ENCODE measurements at places on chromosomes 7 and 10.

DNA sequence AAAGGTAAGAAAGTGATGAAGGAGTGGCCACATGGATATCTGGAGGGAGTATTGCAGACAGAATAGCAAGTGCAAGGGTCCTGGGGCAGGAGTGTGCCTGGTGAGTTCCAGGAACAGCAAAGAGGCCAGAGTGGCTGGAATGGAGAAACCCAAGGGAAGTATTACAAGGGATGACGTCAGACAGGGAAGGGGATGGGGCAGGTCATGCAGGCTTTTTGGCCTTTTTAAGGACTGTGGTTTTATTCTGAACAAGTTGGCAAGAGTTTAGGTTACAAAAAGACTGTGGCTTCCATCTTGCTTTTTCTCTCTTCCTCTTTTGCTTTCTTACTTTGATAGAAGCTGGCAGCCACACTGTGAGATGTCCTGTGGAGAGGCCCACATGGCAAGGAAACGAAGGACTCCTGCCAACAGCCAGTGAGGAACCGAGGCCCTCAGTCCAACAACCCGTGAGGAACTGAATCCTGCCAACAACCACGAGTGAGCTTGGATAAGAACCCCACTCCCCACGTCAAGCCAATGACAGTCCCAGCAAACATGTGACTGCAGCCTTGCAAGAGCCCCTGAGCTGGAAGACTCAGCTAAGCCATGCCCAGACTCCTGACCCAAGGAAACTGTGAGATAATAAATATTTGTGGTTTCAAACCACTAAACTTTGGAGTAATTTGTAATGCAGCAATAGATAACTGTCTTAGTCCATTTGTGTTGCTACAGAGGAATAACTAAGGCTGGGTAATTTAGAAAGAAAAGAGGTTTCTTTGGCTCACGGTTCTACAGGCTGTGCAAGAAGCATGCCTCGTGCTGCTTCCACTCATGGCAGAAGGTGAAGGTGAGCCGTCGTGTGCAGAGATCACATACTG is 19.8 kb upstream of the KDM7A start:
- DNase-seq: no peak

GRCh38 chr10:110967009-110967630 is 47.7 kb downstream of the SHOC2 start:
- DNase-seq: no peak

- no peak for DNase-seq
Measured at GRCh38 chr7:96329241-96329640, 7.3 kb upstream of the SLC25A13 start.

GRCh38 chr10:83941189-83941588 is 198.1 kb upstream of the GHITM start:
- no peak for DNase-seq

- no peak for DNase-seq
Measured at GRCh38 chr10:75018251-75018650, 93.2 kb upstream of the SAMD8 start.

DNA sequence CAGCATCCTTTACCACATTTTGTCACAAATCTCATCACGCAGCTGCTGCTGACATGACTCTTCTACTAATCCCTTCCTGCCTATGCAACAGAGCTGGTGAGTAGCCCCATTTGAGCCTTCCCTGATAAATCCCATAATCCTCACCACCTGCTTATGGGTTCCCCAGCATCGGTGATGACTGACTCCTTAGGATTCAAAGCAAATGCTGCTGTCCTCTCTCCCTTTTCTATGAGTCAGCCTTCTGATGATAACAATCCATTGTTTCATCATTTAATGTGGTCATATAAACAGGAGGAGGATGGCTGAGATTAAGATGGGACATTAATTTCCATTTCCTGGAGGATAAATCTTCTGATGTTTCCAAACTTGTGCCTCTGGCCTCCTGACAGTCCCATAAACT is 73.4 kb downstream of the SORCS1 start:
- no peak for DNase-seq

GRCh38 chr7:138304071-138304320 is 156.1 kb upstream of the TRIM24 start:
- no peak for DNase-seq

DNA sequence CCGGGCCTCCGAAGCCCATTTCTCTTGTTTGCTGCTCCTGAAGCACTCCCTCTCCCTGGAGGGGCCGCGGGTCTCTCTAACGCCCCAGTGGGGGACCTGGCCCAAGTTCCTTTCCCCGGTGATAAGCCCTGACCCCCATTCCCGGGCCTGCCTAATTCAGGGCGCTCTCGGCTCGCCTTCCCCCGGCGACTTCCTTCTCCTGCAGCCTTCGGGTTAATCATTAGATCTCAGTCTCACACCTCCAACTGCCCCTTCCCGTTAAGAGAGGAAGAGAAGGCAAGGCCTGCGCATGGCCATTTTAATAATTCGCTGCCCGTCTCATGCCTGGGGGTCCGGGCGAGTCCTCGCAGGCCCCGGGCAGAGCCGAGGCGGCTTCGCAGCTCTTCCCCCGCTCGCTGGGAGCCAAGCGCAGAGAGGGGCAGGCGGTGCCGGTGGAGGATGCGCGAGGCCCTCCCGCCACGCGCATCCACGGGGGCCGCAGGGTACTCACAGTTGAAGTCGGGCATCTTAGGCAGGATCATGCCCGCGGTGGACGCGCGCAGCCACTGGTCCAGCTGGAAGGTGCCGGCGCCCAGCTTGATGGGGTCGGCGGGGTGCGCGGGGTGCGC is 1.2 kb downstream of the MNX1 start:
- no peak for DNase-seq

DNA sequence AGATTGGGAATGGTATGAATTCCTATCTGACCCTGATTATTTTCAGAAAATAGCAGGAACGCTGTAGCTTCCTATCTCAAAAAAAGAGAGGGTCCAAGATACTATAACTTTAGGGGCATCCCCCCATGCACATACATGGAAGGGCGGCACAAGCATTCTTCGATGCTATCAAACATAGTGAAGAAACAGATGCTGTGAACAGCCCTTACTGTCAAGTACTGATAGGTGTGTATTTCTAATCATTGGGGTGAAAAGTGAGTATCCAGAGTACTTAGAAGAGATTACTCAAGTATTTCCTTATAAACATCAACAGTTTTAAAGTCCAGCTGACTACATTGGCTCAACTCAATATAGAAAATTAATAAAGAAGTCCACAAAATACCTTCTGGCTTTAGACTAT is 17.0 kb upstream of the NUP42 start:
- no peak for DNase-seq
